ENCODE measurements at places on chromosomes 3 and 15.

GRCh38 chr3:16509721-16510619 lies 3.5 kb downstream of the RFTN1 start:
- no peak for DNase-seq

GRCh38 chr15:90388462-90389380 lies 679 bp downstream of the IQGAP1 start:
- peak; percentile 63 for DNase-seq

- DNase-seq: no peak
Measured at GRCh38 chr15:70314018-70314354, 216.3 kb upstream of the TLE3 start.

DNA sequence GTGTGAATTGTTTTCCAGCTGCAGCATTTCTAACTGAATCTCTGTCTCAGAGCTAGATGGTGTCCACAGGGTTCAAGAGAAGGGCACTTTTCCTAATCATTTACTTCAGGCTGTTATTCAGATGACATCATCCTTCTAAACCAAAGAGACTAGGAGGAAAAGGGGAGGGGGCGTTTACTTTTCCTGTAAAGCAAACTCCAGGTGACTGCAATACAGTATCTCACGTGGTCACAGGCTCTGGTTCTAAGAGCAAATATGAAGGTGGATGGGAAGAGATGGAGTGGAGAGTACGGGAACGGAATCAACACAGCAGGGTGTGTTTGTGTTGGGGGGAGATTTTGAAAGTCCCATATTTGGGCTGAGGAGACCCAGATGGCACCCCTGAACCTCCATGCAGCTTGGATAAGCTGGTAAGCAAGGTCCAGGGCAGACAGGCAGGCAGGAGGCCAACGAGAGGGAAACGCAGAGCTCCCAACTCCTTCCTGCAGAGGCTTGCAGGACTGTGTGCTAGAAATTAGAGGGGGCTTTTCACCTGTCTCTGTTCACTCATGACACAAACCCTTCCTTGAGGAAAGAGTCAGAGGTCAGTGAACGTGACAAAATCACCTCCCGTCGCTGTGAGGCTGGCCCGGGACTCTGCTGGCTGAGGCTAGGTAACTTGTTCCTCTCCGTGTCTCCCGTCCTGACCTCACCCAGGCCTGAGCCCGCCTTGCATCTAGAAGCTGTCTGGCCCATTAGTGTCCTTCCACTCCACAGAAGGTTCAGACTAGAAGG lies 151.2 kb downstream of the OPA1 start:
- DNase-seq: no peak

DNA sequence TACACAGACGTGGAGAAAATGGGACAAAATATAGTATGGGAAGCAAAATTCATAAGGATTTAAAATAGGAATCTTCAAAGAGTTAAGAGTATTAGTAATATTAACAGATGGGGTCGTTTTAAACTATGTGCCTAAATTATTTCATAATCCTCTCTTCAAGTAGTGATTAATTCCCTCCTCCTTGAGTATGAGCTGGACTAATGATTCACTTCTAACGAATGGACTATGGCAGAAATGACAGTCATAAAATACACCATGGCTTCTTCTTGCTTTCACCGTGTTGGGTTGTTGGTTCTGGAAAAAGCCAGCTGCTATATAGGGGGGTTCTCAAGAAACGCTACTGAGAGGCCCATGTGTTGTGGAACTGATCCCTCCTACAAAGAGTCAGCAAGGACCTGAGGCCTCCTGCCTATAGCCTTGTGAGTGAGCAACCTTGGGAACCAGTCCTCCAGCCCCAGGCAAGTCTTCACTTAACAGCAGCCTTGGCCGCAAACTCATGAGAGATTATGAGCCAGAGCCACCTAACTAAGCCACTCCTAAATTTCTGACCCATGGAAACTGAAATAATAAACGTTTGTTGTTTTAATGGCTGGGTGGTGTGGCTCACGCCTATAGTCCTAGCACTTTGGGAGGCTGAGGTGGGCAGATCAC lies 64.8 kb upstream of the ABHD2 start:
- no peak for DNase-seq

DNA sequence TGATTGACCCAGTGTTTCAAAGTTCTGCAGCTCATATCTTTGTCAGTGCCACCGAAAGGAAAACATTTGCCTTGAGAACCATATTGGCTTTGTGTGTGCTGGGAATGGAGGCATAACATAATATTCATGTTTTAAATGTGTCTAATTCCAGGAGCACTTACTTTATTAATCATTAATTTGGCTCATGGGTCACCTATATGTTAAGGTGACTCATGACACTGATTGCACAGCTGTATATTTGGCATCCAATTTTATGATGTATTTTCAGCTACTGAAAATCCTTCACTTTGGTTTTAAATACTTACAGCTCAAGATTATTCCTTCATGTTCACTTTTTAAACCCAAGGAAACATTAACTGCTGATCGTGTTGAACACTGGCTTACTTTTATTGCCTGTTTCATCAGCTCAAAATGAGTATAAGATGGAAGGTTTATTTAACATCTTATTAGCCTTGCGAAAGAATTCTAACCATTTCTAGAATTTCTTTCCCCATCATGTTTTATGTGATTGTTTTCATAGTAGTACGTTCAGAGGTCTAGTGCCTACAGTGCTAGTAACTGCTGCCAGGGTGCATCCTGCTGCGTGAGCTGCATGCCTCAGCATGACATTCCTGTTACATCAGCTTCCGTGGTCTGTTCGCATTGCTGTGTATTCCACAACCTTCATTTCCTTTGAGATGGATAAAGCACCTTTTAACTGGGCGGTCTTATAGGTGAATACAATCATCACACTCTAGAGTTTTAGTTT lies 63.7 kb downstream of the LRCH3 start:
- DNase-seq: peak; percentile 90

- no peak for DNase-seq
Measured at GRCh38 chr15:65377976-65378366, at the start of gene IGDCC3. IGDCC3 (minus strand) TSS chr15:65378002; CDS start chr15:65377788, 214 bp downstream.

DNA sequence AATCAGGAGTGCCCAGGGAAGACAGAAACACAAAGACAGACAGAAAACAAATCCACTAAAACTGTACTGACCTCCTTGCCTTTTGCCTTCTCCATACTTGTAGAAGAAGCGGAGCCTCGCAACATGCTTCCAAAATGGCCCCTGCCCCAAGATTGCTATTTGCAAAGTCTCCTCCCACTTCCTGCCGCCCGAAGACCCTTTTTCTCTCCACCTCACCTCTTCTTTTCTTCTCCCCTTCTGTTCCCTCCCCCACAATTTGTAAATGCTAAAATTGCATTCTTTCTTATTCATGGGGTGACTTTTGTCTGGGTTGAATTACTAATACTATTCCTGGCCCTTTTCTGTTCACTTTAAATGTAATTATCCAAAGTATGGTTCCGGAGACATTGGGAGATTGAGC lies at the start of gene DPPA4:
DPPA4 (minus strand) TSS at position 154 of the 400 bp plus-strand sequence; CDS start at position 125, 29 bp downstream.
- DNase-seq: no peak

All from AG08396 (cell line).